Activated CD4-positive, alpha-beta T cell treated with anti-CD3 and anti-CD28 coated beads, Interleukin-2, amount 10 ng/mL, durations not matched to agents 7 days and 5 days (primary cell): ENCODE measurements at places on chromosomes 5 and 9.

- no peak for DNase-seq
These were observed 123.4 kb downstream of the BASP1 start for GRCh38 chr5:17340819-17341218.

DNA sequence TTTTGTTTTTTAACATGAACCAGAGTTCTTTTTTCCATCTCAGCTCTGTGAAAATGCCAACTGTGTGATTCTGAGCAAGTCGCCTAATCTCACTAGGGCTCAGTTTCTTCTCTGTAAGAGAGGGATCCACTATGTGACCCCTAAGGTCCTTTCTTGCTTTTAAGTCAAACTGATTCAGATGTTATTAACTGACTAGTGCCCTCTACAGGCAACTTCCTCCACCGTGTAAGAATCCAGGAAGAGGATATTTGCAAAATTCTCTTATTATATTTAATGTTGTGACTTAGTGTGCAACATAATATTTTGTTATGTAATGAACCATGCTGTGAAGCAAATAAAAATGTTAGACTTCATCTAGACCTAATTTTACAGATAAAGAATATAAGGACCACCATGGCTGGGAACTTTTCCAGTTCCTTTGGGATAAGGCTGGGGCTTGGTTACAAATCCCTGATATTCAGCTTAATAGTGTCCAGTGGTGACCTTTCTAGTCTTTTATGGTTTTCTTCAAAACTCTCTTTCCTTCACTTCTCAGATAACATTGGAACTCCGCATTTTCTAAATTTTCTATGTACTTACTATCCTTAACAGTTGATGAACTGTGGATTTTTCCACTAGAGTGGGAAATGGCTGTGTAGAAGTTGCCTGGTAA is 244.7 kb downstream of the PIK3R1 start:
- DNase-seq: peak; percentile 67

GRCh38 chr9:96253059-96253696 is 48.8 kb downstream of the HSD17B3 start:
- no peak for DNase-seq

GRCh38 chr5:156497804-156498208 is 170.8 kb downstream of the SGCD start:
- DNase-seq: no peak

GRCh38 chr5:177452688-177453638 is 6.3 kb downstream of the PRR7 start:
- DNase-seq: no peak

- no peak for DNase-seq
These were observed 116.4 kb upstream of the SPDL1 start for GRCh38 chr5:169467041-169467771.

- DNase-seq: no peak
These were observed 8.2 kb downstream of the DMAC1 start for GRCh38 chr9:7791394-7791793.

- DNase-seq: no peak
These were observed 18.2 kb downstream of the SLC9A3 start for GRCh38 chr5:505951-506525.

DNA sequence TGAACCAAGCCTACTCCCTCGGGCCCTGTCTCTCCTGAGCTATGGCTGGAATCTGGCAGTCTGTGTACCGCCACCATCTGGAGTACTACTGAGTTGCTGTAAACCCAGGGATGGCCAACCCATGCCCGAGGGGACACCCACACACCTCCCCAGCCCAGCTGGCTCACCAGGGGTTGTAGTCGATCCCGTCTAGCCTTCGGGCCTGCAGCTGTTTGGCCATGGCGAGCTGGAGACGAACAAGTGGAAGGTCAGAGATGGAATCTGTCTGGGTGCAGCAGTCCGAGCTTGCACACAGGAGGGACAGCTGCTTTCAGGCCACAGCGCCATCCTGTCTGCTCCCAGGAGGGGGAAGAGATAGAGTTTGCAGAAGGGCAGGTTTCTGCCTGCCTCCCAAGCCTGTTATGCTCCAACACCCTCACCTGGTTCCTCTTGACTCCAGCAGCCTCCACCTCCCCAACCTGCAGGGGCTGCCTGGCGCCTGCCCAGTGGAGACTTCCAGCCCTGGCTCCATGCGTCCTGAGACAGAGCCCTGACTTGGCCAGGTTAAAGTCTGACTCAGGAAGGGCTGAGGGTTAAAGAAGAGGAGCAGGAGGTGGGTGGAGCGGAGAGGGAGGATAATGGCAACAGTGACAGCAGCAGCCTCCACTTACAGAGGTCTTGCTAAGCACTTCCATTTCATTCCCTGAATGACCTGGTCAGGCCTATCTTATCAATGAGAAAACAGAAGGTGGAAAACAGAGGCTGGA is 15.8 kb upstream of the SPOUT1 start:
- no peak for DNase-seq

- no peak for DNase-seq
These were observed 12.4 kb downstream of the CCDC112 start for GRCh38 chr5:115284021-115284420.

DNA sequence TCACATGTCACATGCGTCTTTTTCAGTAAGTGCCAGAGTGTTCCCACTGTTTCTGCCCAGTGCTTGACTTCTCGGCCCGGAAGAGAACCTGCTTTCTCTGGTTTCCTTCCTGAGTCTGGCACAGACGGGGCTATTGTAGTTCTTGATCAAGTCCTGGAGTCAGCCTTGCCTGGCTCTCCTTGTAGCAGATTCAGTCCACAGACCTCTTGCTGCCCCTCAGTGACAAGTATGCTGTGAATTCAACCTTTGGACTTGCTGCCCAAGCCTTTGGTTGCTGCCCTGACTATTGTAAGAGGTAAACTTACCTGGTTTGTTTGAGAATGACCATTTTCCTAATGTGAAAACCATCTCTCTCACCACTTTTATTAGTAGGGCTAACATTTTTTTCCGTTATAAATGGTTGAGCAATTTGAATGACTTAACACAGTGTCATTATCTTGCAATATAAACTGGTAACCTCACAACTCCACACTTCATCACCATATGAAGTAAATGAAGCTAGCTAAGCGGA is 24.7 kb downstream of the ZBTB34 start:
- DNase-seq: no peak

GRCh38 chr9:108136656-108137055 is 647.1 kb upstream of the KLF4 start:
- no peak for DNase-seq

DNA sequence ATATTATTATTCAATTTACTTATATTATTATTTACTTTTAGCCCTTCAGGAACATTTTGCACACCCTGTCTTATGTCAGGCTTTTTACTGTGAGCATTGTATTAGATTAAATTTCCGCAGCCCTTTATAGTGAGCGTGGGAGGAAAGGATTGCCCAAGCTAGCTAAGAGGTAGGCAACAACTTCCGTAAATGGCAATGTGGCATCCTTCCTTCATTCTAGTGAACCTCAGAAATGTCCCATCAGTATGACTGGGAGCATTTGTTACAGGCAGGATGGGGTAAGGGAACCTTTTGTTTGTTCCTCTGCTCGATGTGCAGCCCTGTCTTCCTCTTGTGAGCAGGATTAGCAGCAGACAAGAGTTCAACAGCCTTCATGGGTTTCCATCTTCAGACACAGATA is 6.2 kb upstream of the CD180 start:
- DNase-seq: no peak

GRCh38 chr5:138932171-138932810 is 57.2 kb upstream of the LRRTM2 start:
- no peak for DNase-seq

- no peak for DNase-seq
These were observed 744 bp upstream of the HMGCS1 start for GRCh38 chr5:43313854-43314457.

- no peak for DNase-seq
These were observed 351.3 kb downstream of the ENC1 start for GRCh38 chr5:74289238-74289637.

DNA sequence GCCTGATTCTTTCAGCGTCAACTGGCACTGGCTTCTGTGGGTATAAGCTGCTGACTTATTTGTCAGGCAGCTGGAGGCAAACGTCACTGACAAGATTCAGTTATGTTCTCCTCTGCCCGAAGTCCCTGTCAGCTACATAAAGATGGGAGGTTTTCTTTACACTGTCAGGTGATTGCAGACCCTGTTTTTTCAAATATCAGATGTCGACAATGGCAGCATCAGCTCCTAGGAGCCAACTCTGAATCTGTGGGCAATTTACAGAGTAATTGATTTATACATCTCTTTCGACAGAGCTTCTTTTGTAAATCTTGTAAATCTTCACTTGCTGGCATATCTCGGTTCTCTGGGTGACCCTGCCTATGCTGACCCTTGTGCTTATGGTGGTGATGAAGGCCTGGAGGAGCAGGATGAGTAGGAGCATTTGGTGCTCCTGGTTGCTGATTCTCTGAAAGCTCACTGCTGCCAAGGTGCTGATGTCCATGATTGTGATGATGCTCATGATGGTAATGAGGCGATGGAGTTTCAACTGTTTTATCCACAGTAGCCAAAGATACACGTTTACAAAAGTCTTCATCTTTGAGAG is 10.9 kb downstream of the SELENOP start:
- no peak for DNase-seq

DNA sequence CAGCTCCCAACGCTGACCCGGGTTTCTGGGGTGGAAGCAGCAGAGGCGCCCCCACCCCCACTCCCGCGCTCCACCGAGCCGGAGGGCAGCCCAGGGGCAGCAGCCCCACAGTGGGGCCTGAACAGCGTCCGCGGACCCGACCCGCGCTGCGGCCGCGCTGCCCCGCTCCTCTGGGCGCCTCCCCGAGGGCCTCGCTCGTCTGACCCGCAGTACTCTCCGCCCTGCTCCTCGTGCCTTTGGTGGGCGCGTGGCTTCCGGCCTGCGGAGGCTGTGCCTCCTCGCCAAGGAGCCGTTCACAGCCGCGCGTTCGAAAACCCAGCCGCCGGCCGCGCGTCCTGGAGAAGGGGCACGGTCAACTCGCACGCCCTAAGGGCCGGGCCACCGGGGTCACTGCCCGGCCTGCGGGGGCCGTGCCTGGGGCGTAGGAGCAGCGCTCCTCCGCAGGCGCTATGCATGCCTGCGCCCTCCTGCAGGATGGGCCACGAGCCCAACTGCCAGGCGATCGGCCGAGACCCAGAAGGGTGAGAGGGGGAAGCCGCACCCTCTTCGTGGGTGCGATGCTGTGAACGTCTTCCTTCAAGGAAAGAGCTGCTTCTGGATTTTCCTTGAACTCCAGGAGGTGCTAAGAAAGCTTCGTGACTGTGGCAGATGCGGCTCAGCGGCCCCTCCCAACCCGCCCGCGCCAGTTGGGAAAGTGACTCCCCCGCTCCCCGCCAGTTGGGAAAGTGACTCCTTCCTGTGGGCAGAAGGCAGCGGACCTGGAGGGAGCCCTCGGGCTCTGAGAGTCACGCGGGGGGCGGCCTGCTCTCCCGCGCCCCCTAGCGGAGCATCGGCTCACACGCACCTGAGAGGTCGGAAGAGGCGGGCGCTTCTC is 82.7 kb downstream of the HSD17B3 start:
- peak; percentile 14 for DNase-seq

GRCh38 chr9:26746357-26747072 is 146.1 kb downstream of the CAAP1 start:
- no peak for DNase-seq

- no peak for DNase-seq
These were observed 34.2 kb downstream of the CORO2A start for GRCh38 chr9:98158071-98158831.

GRCh38 chr5:17438027-17438426 is 60.0 kb upstream of the TAF11L2 start:
- no peak for DNase-seq

- DNase-seq: no peak
These were observed 282.4 kb upstream of the RPS23 start for GRCh38 chr5:82560561-82560960.

DNA sequence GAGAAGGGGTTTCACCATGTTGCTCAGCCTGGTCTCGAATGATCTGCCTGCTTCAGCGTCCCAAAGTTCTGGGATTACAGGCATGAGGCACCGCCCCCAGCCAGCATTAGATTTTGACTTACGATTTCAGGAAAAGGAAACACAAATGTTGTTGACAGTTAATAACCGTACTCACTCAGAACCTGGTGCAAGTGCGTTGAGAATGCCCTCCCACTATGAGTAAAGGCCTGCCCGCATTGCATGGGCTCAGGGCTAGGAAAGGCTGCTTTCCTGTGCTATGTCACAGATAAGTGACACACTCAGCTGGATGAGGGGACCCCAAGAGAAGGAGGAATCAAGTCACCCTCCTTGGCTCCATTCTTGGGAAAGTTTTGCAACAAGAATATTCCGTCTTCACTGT is 42.4 kb downstream of the NDST1 start:
- DNase-seq: no peak

GRCh38 chr5:176175101-176175852 is 62.9 kb upstream of the SIMC1 start:
- DNase-seq: no peak

DNA sequence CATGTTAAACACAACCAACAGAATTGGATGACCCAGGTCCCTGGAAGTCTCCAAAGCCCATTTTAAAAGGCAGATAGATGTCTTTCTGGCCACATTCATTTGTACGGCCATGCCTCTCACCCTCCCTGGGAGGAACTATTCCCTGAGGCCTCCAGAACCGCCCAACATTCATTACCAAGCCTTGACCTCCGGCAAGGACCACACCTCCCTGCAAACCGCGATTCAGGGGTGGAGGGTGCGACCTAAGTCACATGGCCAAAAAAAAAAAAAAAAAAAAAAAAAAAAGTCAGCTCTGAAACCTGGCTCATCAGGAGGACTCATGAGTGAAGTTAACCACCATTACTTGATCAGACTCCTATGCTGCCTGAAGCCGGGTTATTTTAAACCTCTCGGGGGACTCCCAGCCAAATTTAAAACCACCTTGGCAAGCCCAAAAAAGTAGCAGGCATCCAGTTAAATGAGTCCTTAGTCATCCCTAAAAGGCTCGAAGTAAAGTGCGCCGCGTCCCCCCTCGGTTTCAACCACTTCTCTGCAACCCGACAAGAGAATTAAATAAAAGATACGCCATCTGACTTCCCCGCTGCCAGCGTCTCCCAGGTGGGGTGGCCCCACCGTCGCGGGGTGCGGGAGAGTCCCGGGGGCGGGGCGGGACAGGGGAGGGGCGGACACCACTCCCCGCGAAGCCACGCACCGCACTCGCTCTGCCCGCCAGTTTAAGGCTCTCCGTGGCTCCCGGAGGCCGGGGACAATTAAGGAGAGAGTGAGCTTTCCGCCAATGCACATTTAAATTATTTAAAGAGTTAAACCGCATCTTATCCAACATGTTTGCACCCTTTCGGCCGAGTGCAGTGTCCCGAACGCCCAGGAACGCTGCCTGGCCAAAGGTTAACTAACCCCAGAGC is 2.3 kb downstream of the KLF9 start:
- DNase-seq: peak; percentile 66

DNA sequence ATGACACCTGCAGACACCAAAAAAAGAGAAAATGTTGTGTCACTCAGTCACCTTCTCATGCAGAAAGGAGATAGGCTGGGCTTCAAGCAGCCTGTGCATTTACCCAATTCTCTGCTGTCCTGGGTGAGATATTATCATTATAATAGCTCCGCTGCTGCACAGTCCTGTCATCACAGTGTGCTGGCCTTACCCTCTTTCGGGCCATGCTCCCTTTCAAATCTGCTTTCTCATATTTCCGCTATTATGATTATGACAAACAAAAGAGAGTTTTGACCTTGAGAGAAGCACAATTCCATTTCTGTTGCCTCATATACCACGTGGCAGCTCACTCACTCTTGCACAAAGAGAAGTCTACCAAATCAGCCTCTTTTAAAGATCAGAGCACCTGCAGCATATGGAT is 1350.1 kb upstream of the ACO1 start:
- DNase-seq: no peak
